ENCODE measurements at places on chromosomes 4 and X.

DNA sequence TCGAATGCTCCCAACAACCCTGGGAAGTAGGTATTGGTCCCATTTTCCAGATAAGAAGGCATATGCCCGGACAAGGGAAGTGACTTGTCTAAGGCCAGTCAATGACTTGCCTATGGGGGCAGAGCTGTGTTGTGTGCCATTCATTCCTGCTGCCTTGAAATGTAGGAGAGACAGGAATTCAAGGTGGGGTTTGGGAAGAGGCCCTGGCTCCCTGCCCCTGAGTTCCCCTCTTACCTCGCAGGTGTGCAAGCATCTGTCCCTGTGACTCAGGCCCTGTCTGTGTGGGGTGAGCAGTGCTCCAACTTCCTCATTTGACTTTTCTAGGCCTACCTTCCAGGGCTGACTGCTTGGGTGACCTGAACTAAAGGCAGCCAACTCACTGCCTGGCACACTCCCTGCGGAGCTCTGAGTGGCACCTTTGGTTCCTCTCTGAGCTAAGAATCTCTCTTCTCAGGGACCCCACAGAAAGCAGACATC, 5.1 kb downstream of the EFNB1 start:
- DNase-seq: no peak

DNA sequence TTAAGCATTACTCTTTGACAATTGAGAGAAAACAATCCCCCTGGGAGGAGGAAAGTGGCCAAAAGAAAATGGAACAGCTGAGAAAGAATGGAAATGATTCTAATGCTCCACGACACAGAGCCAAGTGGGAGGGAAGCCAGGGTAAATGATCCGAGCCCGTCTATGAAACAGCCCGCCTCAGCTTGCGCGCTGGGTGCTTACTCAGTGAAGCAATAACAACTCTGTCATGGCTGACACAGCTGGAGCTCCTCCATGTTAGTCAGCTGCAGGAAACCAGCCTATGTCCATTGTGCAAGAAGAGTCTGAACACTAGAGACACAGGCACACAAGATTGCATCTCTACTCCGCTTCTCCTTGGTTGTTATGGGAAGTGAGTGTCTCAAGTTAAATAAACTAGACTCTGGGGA, 19.3 kb downstream of the NOA1 start:
- peak; percentile 86 for DNase-seq

DNA sequence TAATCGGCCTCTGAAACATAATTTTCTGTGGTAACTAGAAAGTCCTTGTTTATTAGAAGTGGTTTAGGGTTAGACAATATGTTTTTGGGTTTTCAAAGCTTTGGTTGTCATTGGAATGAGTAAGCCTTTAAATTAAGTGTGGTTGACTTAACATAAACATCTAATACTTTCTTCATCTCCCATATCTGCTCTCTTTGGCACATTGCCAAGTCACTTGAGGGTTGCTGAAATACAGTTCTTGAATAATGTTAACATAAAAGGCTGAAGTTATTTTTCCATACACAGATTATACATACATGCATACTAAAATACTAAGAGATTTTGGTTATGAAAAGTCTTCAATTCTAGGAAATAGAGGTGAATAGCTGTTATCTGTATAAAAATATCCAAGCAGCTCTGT, 241.7 kb upstream of the BMP3 start:
- no peak for DNase-seq

DNA sequence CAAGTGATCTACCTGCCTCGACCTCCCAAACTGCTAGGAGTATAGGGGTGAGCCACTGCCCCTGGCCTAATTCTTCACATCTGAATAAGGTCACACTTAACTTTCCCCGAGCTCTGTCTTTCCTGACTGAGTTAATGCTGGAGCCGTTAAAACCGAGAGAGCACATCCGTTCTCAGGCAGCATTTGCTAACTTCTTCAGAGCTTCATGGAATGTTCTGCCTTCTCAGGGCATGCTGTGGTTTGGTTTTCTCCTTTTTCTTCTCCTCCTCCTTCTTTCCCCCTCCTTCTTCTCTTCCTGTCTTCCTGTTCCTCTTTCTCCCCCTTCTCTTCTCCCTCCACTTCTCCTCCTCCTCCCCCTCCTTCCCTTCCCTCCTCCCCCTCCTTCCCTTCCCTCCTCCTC, 119.9 kb downstream of the ASMT start:
- DNase-seq: no peak

GRCh38 chr4:117941611-117942010, 92.7 kb upstream of the NDST3 start:
- no peak for DNase-seq

DNA sequence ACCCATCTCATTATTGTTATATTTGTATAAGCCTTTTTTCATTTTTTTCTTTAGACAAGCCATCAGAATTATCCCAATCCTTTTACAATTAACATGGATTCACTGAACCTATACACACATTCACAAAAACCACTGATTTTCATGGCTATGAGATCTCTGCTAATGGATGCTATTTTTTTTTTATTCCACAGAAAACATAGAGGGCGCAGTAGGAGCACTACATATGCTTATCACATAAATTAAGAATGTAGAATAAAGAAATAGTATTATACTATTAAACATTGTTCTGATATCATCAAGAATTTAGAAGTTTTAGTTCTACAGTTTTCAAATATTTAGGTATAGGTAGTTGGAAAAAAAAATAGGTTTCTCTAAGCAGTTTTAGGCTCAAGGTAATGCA, 1477.4 kb downstream of the ARAP2 start:
- no peak for DNase-seq

- DNase-seq: no peak
Measured at GRCh38 chr4:161573836-161574235, 590.0 kb downstream of the FSTL5 start.

GRCh38 chrX:10660171-10660570, 39.8 kb upstream of the MID1 start:
- DNase-seq: no peak

DNA sequence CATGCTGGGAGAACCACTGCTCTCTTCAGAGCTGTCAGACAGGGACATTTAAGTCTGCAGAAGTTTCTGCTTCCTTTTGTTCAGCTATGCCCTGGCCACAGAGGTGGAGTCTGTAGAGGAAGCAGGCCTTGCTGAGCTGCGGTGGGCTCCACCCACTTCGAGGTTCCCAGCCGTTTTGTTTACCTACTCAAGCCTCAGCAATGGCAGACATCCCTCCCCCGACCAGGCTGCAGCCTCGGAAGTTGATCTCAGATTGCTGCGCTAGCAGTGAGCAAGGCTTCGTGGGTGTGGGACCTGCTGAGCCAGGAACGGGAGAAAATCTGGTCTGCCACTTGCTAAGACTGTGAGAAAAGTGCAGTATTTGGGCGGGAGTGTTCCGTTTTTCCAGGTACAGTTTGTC, 118.9 kb downstream of the SLC10A6 start:
- no peak for DNase-seq

- DNase-seq: no peak
Measured at GRCh38 chr4:73631565-73632226, 11.5 kb upstream of the RASSF6 start.

DNA sequence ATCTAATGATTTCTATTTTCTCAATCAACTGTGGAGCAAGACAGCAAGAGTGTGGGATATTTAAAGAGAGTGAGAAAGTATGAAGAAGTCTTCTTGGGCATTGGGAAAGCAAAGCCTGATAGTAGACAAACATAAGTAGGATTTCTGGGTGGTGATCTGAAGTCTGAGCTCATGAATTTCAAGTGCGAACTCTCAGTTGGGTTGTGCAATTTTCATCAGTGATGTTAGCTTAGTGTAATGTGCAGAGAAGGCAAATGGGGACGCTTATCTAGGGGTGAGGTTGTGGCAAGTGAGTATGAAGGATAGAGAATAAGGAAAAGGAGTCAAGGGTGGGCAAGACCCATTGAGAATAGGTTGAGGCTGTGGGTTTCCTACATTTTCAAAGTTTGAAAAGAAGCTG, 23.7 kb downstream of the VGLL1 start:
- DNase-seq: no peak

DNA sequence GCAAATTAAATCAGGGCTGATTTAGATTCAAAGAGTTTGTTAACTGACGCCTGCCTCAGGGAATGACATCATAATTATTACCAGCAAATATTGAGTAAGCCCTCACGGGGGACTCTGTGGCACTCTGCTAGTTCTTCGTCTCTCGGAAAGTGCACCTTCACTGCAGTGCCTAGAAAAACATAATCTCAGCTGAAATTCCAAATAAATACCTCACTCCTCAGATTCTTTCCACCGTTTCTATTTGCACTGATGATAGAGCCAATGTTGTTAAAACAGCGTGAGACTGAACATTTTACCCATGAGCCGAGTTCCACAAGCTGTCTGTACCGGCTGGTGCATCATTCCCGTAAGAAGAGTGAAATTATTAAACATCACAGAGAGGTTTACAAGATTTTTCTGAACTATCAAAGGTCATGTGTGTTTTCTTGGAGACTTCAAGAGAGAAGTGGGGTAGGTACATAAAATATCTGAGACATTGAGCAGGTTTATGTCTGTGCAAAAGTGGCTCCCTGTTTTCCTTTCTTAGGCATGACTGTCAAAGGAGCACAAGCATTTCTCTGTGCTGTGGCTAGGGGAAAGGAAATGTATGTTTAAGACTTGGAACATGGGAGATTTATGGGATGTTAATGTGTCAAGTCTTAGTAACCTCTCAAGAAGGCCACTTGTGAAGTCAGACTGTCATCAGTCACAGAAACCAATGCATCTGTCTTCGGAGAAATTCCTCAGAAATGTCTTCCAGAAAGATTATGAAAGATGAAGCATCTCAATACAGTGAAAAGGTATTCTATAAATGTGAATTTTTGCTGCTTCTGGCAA, 119.6 kb downstream of the CBLL2 start:
- no peak for DNase-seq

GRCh38 chr4:98672583-98673287, 14.3 kb upstream of the TSPAN5 start:
- no peak for DNase-seq

DNA sequence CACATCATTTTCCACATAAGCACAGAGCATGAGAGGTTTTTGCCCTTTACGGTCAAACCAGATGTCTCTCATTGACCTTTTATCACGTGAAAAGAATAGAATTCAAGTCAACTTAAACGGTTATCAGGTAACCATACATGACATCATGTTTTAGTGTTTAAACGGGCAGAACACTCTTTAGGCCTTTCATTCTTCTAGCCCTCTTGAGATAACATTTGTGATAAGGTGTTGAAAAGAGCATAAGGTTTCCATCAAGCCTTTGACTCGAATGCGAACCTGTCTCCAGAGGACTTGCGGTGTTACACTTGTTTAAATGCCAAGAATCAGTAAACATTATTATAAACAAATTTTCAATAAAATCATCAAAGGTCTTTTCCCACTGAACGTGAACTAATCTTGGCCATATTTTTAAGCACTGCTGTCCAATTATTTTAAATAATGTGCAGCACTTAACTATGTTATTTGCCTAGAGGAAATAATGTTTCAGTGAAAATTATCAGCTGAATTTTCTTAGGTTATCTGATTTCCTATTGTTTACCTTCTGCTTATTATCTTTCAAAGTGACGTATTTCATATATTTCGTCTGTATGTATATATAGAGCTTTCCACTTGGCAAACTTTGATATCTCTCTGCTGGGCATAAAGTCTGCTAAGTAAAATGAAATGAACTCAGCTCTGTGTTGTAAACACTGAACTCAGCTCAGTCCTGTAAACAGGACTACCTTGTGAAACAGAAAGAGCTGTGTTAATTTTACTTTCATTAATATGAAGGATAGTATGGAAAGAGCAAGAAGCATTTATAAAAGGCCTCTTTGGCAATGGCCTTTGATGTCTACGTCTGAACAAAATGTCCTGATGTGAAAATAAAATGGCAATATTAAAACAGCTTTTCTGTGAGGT, 33.3 kb downstream of the TENM3 start:
- DNase-seq: no peak

GRCh38 chr4:139975830-139976272, 178.1 kb downstream of the MAML3 start:
- DNase-seq: no peak

GRCh38 chr4:13541720-13542576, 2.4 kb downstream of the NKX3-2 start:
- no peak for DNase-seq

GRCh38 chrX:13103188-13103913, 58.9 kb upstream of the FAM9C start:
- DNase-seq: no peak

DNA sequence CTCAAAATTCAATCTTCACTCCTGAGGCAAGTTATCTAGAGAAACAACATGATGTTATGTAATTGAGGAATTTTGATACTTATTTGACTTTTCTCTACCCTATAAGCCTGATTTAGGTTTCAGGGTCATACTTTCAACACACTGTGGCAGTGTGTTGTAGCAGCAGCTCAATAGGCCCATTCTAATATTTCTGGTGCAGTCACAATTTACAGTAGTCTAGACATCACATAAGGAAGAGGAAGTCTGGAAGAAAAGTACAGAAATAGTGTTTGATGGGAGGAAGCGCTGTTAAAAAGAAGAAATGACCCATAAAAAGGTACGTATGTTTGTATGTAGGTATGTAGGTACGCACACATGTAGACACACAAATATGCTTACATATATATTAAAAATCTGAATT, 194.3 kb downstream of the ARHGAP24 start:
- DNase-seq: no peak

GRCh38 chr4:90184560-90184959, 57.4 kb downstream of the CCSER1 start:
- no peak for DNase-seq

DNA sequence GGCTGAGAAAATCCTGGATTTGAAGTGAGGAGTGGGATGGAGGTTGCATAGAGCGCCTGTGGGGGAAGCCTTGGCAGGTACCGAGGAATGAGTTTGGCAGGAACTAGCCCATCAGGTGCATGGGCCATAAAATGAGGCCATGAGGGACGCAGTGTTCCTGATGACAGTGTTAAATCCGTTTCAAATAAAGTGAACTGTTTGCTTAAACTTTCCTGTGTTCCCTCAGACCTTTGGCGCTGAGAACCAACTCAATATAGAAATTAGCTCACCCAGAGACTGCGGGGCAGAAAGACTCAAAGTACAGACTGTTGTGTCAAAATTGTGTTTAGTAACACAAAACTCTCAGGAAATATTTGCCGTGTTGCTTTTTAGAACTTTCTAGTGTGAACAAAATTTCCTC, 250.0 kb upstream of the NR3C2 start:
- no peak for DNase-seq

DNA sequence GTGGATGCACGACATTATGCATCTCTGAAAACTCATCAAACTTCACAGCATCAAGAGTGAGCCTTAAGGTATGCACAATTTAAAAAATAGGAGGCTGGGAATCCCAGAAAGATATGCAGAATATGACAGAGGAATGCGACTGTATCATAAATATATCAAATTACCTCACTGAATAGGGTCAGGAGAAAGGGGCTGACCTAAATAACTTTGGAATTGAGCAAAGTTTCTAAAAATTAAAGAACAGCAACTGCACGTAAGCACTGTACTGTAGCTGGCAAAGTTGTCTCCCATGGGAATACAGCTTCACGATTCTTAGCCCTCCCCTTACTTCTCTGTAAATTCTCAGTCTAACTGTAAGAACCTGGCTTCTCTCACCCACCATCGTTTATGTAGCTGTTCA, 397.4 kb upstream of the ZFP42 start:
- no peak for DNase-seq

DNA sequence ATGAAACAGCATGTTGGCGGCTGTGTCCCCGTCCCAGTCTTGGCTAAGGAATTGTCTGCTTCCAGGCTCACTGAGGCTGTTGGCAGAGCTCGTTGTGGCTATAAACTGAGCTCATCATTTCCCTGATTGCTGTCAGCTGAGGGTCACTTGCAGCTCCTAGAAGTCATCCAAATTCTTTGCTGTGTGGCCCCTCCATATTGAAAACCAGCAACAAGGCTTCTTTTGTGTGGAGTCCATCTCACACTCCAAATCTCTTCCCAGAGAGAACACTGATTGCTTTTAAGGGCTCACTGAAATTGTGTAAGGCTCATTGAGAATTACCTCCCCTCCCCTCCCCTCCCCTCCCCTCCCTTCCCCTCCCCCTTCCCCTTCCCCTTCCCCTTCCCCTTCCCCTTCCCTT, 23.3 kb downstream of the TBC1D14 start:
- no peak for DNase-seq
